ENCODE measurements at places on chromosomes 1 and 21.

DNA sequence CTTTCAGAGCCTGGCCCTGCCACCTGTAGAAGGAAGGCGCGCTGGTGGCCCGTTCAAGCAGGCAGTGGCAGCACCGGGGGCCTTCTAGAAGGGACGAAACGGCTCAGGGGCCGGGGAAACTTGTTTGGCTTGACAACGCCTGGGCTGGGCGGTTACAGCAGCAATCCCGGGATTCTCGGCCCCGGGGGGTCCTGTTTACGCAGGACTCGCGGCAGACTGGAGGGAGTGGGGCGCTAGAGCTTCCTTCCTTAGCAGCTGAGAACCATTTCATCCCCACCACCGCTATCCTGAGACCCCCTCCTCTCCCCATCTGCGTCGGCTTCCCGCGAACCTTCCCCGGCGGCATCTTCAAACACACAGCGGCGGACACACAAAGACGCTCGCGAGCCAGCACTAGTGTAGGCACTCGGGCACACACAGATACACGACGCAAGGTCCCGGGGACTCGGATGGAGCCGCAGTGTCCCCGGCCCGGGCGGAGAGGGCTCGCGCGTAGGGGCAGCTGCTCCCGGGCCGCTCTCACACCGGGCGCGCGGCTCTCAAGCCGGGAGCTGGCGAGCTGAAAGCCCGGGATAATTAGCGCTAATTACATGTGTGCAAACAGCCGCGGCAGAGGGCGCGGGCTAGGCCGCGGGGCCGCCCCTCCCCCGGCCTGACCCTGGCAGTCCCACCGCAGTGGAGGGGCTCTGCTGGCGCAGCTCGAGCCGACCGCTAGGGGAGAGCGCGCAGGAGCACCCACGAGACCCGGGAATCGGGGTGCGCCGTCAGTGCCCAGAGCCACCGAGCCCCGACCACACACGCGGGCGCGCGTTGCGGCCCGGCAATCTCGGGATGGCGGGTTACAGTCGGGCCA is 271.4 kb downstream of the FOXD2 start:
- DNase-seq = no peak

DNA sequence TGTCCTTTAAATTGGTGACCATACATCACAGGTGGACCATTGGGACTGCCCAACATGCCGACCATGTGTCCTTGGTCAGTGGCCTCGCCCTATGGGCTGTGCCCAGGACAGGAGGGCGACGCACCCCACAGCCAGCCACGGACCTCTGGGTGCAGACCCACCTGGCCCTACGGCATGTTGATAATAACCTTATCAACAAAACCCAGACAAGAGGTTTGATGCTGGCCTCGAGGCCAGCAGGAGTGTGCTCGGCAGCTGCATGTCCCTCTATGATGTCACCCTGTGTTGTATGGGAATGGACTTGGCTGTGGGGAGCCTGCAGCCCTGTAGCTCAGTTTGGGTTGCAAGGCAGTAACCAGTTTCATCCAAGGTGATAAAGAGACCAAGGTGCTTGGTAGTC is 32.1 kb downstream of the SLC37A1 start:
- DNase-seq = no peak

- DNase-seq = no peak
Observed at GRCh38 chr1:16888860-16889816, 6.6 kb upstream of the RNU1-2 start.

DNA sequence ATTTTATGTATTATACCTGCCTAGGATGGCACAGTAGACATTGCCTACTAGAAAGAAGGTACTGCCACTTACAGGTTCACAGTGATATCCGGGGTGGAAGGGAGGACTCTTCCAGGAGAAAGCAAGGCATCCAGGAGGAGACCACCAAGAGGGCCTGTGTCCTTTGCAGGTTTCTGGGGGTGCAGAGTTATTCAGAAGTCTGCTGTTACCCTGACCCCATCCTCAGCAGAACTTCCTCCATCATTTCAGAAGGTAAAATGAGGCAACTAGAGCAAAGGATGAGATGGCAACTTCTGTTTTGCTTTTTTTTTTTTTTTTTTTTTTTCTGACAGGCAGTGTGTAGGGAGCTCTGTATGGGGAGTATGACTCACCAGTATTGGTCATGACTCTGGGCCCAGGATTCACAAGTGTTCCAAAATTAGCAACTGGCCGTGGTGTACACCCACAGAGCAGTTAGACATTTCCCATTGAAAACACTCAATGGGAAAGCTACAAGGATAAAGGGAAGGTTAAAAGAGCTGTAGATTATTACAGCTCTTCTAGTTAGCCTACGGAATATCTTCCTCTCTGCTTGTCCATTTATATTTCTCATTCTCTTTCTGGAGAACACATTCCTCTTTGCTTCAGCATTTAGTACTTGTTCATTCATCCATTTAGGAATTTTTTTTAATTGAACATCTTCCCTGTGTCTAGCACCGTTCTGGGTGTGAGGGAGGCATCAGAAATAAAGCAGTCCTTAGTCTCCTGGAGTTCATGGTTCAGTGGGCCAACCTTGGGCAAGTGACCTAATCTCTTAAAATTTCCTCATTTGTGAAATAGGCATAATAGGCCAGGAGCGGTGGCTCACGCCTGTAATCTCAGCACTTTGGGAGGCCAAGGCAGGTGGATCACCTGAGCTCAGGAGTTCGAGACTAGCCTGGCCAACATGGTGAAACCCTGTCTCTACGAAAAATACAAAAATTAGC is 50.5 kb upstream of the PPP2R5A start:
- no peak for DNase-seq

DNA sequence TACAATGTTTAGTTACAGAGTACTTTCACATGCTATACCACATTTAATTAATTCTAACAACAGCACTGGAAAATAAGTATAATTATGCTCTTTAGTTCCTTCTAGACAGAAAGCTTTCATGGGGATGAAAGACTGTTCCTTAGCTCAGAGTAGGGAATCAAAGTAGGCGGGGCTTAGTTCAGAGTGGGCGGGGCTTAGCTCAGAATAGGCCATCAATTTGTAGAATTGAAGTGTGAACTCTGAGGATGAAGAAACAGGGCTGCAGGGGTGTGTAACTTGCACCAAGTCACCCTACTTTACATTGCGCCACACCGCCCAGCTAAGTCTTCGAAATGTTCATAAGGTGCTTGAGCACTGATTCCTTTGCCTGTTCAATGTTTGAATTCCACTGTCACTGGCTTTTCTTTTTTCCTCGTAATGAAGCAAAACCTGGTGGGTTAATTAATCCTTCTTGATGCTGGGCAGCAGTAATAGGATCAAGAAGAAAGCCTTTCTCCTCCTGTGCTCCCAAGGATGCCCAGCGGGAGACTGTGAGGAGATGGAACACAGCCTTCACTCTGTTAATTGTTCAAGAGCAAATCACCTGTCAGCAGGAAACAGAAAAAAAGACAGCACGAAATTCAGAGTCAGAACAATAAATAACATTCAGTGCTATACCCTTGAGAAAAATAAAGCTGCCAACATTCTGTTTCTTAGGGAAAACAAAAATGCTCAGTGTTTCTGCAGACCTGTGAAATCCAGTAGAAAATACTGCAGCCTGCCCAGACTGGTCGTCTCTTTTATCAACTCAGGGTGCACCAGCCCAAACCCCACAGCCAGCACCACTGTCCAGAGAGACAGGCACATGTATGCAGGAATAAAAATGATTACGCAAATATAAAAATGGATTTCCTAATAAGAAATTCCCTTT is 66.5 kb upstream of the CAMK1G start:
- no peak for DNase-seq

DNA sequence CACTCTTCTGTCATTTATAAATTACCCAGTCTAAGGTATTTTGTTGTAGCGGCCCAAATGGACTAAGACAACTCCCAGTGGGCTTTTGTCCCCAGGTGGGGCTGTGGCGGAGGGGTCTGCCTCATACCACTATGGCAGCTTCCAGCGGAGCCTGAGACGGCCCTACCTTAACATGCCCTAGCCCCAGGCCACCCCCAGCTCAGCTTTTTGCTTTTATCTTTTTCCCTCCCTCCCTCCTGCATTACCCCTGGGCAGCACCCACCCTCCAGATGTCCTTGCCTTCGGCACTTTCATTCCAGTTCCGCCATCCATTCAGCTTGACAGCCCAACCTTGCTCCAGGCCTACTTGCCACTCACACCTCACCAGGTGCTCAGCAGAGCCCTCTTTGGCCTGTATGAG is 307.3 kb downstream of the PTPRU start:
- DNase-seq = no peak

DNA sequence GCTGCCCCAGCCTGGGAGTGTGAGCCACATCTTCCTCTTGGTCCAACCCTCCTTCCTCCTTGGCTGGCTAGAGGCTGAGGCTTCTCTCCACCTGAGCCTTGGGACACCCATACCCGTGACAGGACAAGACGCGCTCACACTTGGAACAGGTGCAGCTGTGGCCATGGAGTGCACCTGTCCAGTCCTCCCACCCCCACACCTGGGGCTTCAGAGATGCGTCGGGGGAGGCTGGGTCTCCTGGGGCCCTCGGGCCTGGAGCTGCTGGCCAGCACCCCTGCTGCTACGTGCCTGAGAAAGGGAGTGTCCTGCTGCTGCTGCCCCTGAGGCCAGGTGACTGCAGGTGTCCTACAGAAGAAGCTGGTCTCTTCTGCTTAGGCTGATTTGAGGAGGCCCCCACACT is 37.0 kb upstream of the TMEM52 start:
- no peak for DNase-seq

DNA sequence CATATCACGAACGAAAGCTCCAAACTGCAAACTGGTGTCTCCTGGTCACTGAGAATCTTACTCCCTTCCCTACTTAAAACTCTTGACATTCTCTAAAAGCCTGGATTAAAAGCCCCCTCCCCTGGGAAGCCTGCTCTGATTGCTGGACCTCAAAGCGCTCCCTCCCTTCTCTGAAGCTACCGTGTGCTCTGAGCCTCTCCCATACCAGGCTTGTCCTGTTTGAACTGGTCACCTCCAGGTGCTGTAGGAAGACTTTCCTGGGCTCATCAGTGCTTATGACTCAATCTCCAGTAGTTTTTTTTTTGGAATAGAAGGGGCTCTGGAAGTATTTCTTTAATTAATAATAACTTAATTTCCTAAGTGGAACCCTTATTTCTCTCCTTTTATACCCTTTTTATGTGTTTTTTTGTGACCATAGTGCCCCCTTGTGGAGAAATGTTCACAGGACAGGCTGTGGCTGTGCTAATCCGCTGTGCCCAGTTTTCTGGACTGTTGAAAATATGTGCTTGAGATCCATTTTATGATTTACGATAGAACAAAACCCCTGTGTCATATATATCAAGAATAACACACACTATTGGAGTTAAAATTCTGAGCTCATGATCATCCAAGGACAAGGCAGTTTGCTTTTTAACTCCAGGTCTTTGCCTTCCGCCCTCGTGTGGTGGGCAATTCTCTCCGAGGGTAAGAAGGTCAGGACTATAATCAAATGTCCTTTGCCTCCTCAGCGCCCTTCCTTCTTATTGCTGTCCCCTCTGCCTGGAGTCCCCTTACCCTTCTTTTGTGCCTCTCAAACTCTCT is 16.9 kb downstream of the MTARC1 start:
- no peak for DNase-seq

DNA sequence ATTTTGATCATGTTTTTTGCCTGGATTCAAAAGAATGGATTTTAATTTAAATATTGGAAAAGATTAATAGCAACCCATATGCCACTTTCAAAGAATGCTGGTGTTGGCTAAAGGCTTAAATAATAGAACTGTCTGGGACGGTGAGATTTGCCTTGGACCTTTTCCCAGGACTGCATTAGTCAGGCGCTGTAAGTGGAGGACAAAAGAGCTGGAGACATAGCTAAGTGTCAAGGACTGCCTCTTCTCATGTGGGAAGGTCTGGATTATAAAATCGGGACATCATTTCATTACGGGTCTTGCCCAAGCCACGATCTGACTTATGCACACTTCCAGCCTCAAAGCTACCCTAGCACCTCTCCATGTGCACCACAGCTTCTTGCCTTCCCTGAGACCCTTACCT is 458.5 kb upstream of the DEPDC1 start:
- DNase-seq = no peak

GRCh38 chr1:182972829-182973228 is 19.9 kb upstream of the SHCBP1L start:
- DNase-seq = no peak

DNA sequence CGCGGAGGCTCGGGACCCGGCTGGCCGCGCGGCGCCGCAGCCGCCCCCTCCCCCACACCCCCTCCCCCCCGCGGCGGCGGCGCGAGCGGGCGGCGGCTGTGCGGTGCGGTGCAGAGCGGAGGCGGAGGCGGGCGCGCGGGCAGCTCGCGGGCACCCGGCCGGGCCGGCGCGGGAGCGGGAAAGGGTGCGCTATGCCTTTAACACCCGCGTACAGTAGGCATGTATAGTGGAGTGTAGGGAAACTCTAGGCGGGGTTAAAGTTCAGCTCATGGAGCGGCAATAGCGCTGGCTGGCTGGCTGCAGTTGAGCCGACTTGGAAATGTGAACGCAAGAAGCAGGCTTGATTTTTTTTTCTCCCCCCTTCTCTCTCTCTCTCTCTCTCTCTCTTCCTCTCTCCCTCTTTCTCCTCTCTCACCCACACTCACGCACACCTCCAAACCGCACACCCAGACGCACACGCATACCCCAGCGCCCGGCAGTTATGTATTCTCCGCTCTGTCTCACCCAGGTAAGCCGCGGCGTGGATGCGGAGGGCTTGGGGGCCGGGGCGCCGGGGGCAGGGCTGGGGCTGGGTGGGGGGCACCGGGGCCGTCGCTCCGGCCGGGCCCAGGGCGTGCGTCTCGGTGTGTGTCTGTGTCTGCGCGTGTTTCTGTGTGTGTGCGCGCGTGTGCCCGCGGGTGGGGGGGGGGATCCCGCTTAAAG is at the start of gene NFIA:
Gene NFIA (plus strand): TSS at position 251 of the 702 bp plus-strand sequence.
- DNase-seq = no peak

DNA sequence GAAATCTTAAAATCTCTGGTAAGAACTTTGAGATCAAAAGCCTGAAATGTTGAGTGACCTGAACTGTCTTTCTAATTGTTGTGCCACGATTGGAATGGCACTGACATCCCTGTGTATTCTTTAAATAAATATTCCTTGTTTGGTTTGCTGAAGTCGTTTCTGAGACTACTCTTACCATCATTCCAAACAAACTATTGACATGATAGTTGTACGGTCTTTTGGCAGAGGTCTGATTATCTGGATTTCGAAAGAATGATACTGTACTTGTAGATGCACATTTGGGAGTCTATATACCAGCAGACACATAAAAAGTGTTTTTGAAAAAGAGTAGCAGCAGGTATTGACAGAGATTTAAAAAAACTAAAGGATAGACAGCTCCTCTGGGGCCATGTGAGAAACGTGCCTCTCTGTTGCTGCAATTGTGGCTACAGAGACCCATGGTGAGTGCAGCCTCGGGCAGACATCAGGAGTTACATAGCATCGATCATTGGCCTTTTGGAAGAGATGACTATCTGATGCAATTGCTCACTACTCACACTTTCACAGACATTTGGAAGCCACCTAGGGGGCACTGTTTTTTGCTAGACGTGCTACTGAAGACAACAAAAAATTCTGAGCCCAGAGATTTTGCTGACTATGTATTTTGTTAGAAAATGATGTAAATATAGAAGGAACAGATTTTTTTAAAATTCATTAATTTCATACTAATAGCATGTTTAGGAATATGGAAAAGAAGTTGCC is 464.5 kb downstream of the KCNT2 start:
- no peak for DNase-seq

DNA sequence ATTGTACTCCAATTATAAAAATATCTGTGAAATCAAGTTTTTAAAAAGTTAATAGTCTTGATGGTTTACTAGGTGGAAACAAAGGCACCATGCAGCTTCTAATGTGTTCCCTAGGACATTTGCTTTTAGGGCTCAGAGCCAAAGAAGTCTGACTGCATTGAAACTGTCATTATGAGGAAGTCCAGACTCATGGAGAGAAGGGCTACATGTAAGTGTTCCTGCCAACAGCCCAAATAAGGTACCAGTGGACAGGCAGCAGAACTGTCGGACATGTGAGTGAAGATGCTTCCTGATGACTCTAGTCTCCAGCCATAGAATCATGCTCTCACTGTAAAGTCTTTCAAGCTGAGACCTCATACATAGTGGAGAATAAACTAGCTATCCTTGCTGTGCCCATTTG is 287.6 kb downstream of the AKT3 start:
- no peak for DNase-seq
